ENCODE measurements at places on chromosomes 2 and 18.

DNA sequence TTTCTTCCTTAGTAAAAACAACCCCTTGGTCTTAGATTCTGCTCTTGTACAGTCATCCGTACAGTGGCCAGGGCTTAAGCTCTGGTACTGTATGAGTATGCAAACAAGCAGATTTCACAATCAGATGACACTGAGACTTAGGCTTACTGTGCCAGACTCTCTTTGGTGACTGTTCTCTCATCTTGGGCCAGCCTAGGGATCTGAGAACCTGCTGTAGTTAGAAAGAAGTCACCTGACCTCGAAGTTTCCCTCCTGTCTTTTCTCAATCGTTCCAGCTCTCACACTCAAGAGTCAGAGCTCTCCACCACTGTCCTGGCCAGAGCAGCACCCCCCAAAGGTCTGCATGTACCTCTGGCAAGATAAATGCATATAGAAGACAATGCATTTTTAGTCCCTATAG is 63.2 kb downstream of the ZEB2 start:
- H3K4me3 ChIP-seq = no peak overlapping the region
- no peaks in the 10 kb centered on the region for H3K4me1 ChIP-seq
- H3K36me3 ChIP-seq = no peaks in the 10 kb centered on the region
- no peaks in the 10 kb centered on the region for H3K27me3 ChIP-seq
- peak; percentile 55 for DNase-seq

GRCh38 chr2:46001290-46001689 is 295.9 kb upstream of the EPAS1 start:
- no peak for DNase-seq
- no peak overlapping the region for H3K27ac ChIP-seq
- H3K27me3 ChIP-seq = no peaks in the 10 kb centered on the region
- peaks cover 27% of the 10 kb centered on the region for H3K36me3 ChIP-seq
- H3K4me1 ChIP-seq = no peaks in the 10 kb centered on the region

GRCh38 chr2:240507060-240507777 is 50.6 kb downstream of the ANKMY1 start:
- no peaks in the 10 kb centered on the region for H3K27me3 ChIP-seq
- H3K36me3 ChIP-seq = no peaks in the 10 kb centered on the region
- DNase-seq = no peak
- H3K27ac ChIP-seq = no peak overlapping the region

DNA sequence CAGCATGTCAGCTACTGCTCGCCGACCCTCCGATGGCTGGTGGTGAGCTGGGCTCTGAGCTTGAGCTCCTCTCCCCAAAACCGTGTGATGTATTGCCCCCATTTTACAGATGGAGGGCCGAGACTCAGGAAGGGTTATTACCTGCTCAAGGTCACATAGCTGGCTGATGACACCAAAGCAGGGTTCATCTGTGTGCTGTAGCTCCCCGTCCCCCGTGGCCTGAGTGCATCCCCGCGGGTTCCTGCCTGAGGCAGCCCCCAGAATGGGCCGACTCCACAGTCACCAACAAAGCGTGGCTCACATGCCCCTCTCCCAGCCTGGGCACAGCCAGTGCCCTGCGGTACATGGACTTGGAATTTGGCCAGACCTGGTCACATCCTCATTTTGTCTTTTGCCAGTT is 198.6 kb downstream of the TFCP2L1 start:
- H3K4me3 ChIP-seq = no peak overlapping the region
- no peak overlapping the region for H3K27ac ChIP-seq
- DNase-seq = no peak
- no peaks in the 10 kb centered on the region for H3K4me1 ChIP-seq

DNA sequence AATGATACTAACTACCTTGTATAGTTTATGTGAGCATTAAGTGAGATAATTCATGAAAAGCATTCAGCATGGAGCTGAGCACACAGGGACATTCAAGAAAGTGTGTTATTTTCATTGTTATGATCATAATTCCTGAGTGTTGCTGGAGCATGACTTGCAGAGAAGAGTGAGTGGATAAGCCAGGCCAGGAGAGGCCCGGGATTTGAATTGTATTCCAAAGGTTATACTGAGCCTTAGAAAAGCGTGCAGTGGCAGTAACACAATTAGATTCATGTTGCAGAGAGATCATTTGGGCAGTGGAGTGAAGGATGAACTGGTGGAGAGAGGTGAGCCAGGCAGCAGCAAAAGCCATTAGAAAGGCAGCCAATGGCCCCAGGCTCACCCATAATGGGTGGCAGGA is 142.9 kb upstream of the SH3BP4 start:
- no peak overlapping the region for H3K4me3 ChIP-seq
- H3K36me3 ChIP-seq = no peaks in the 10 kb centered on the region
- no peaks in the 10 kb centered on the region for H3K4me1 ChIP-seq
- DNase-seq = no peak
- H3K27me3 ChIP-seq = no peaks in the 10 kb centered on the region
- no peak overlapping the region for H3K27ac ChIP-seq

- H3K4me1 ChIP-seq = no peaks in the 10 kb centered on the region
- H3K27me3 ChIP-seq = no peaks in the 10 kb centered on the region
- DNase-seq = no peak
- H3K27ac ChIP-seq = no peak overlapping the region
- H3K4me3 ChIP-seq = no peak overlapping the region
Observed at GRCh38 chr2:28419443-28420270, 27.0 kb downstream of the FOSL2 start.

- no peak overlapping the region for H3K4me3 ChIP-seq
- H3K4me1 ChIP-seq = peaks cover 24% of the 10 kb centered on the region
- H3K27ac ChIP-seq = peak overlapping the region; percentile 75
- DNase-seq = no peak
Observed at GRCh38 chr18:10269261-10269660, 185.2 kb upstream of the APCDD1 start.

- no peaks in the 10 kb centered on the region for H3K4me1 ChIP-seq
- no peak for DNase-seq
Observed at GRCh38 chr2:166539340-166540162, 45.5 kb upstream of the SCN7A start.

DNA sequence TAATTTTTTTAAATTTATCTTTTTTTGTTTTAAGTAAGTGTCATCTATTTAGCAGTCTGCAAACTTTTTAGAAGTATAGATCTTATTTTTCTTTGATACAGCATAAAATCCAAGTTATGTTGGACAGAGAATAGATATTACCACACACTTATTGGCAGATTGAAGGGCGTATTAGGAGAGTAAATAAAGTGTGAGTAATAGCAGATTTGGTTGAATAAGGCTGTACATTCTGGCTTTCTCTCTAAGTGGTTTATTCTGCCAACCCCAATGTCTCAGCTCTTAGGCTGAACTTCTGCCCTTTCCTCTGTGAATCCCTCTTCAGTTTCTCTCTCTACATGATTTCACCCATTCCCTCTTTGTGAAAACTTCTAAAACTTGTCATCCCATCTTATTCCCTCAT is 651.2 kb downstream of the DCC start:
- H3K4me1 ChIP-seq = no peaks in the 10 kb centered on the region
- no peaks in the 10 kb centered on the region for H3K36me3 ChIP-seq
- H3K27me3 ChIP-seq = no peaks in the 10 kb centered on the region

- H3K4me3 ChIP-seq = no peak overlapping the region
- H3K36me3 ChIP-seq = no peaks in the 10 kb centered on the region
- no peak for DNase-seq
- no peaks in the 10 kb centered on the region for H3K27me3 ChIP-seq
- no peak overlapping the region for H3K27ac ChIP-seq
Observed at GRCh38 chr18:44958455-44958854, 277.8 kb downstream of the SETBP1 start.

DNA sequence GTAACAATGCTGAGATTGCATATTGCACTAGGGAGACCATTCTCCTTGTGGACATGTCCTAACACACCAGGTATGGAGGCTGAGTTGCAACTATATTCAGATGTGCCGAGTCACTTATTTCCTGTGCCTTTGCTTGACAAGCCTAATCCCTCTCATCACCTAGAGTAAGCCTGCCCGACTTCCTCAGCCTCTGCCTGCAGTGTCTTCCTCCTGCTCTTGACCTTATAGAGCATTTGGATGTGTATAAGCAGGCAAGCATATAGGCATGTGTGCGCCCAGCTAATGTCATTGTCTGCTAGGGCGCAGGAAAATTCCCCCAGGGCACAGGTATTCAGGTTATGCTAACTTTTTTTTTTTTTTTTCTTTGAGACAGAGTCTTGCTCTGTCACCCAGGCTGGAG is 316.9 kb downstream of the CDH2 start:
- no peak overlapping the region for H3K4me3 ChIP-seq
- H3K4me1 ChIP-seq = no peaks in the 10 kb centered on the region
- no peaks in the 10 kb centered on the region for H3K27me3 ChIP-seq
- no peaks in the 10 kb centered on the region for H3K36me3 ChIP-seq
- H3K27ac ChIP-seq = no peak overlapping the region

DNA sequence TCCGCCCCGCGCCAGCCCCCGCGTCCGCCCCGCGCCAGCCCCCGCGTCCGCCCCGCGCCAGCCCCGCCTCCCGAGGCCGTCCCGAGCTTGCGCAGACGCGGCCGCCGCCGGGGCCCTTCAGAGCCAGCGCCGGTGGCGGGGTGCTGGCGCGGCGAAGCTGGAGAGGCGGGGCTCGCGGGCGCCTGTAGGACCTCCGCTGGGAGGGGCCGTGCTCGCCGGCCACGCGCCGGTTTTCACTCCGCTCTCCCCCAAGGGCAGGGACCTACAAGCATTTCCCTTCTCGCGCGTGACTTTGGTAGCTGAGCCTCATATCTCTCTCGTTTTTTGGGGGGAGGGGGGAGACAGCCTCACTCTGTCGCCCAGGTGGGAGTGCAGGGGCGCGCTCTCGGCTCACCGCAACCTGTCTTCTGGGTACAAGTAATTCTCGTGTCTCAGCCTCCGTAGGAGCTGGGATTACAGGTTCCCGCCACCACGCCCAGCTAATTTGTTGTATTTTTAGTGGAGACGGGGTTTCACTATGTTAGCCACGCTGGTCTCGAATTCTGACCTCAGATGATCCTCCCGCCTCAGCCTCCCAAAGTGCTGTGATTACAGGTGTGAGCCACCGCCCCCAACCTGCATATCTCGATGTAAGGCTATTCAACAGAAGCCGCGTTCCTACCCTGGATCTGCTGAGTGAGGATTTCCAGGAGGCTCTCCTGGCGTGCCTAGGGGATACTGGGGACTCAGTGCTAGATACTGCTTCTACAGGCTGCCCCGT is at the start of gene ZNF514:
TSS of gene ZNF514 (minus strand) at position 159 of the 760 bp plus-strand sequence. CDS start 6,595 bp downstream, outside the sequence.
- H3K27me3 ChIP-seq = no peaks in the 10 kb centered on the region
- peak within 1 kb of the TSS; percentile 90 for H3K27ac ChIP-seq

DNA sequence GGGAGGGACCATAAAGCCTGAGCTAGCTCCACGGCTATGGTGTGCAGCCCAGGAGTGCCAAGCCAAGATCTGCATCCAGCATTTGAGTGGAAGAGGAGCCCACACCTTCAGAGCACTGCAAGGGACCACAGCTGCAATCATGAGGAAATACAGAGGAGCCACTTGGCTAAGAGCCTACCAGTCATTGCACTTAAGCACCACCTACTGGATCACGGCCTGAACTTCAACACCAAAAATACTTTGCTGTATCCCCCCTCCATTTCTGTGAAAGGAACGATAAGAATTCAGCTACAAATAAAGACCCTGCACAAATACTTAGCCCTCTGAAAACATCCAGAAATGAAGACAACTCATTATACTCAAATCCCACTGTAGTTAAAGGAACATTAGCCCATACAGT is 545.3 kb downstream of the TSN start:
- no peak overlapping the region for H3K27ac ChIP-seq
- H3K27me3 ChIP-seq = no peaks in the 10 kb centered on the region
- H3K4me1 ChIP-seq = no peaks in the 10 kb centered on the region
- no peaks in the 10 kb centered on the region for H3K36me3 ChIP-seq
- H3K4me3 ChIP-seq = no peak overlapping the region

DNA sequence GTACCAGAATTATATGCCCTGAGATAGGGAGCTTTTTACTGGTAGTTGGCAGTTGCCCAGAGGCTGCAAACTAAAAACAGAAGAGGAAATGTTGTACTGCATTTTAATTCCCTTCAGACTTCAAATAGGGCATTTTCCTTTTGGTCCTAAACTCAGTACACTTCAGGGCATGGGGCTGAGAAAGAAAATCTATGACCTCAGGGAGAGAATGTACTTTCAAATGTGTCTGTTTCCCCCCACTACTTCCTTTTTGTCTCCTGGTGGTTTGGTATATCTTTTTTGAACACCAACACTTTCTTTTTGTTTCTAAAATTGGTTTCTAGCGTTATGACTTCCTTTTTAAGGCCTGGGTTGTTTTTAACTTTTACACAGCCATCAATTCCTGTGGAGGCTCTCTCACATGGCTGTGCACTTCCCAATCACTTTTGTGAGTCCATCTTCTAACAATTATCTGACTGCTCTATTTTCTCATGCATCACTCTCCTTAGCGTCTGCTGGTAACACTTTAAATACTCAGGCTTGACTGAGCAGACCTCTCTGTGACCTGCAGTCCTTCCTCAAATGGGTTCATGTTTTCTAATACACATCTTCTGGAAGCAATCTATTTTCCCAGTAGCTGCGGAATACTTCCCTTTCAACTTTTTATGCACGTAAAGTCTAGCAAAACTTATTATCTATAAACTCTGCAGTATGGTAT is 596.0 kb downstream of the LRP1B start:
- H3K27me3 ChIP-seq = no peaks in the 10 kb centered on the region
- no peaks in the 10 kb centered on the region for H3K36me3 ChIP-seq
- H3K4me3 ChIP-seq = no peak overlapping the region
- DNase-seq = no peak
- H3K27ac ChIP-seq = no peak overlapping the region

GRCh38 chr18:59514203-59514602 is 155.1 kb upstream of the LMAN1 start:
- H3K4me3 ChIP-seq = no peak overlapping the region
- H3K36me3 ChIP-seq = no peaks in the 10 kb centered on the region
- peak; percentile 43 for DNase-seq
- no peak overlapping the region for H3K27ac ChIP-seq

DNA sequence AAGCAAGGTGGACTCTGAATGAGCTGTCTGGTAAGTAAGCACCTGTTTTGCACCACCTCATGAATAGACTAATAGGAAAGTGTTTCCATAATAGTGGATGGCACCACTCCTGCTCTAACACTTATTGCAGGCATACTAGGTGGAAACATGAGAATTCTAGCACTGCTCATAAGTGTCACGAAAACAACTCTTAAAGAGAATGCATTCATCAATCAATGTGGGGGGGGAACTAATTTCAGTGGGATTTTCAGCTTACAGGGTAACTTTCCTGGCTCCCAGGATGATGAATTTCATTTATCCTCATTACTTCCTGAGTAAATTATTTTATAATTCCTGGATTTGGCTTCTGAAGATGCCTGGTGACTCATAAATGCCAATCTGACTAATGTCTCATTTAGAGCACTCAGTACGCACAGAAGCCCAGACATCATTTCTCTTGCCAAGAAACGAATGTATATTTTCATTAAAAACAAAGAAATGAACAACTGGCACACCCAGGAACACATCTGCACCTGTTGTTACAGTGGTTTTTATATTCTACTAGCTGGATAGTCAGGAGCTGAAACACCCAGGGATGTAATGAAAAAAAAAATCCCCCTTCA is 129.6 kb downstream of the PID1 start:
- no peaks in the 10 kb centered on the region for H3K4me1 ChIP-seq
- no peak for DNase-seq
- H3K27ac ChIP-seq = no peak overlapping the region
- H3K4me3 ChIP-seq = no peak overlapping the region
- no peaks in the 10 kb centered on the region for H3K27me3 ChIP-seq
